ENCODE measurements at places on chromosomes 12 and 14.

GRCh38 chr14:87286191-87286590 lies 706.8 kb downstream of the GALC start:
- no peak for DNase-seq

- DNase-seq = no peak
These were observed 21.1 kb upstream of the WDR89 start for GRCh38 chr14:63662776-63663175.

- DNase-seq = no peak
These were observed 155.0 kb downstream of the FOXN3 start for GRCh38 chr14:89262041-89262440.

DNA sequence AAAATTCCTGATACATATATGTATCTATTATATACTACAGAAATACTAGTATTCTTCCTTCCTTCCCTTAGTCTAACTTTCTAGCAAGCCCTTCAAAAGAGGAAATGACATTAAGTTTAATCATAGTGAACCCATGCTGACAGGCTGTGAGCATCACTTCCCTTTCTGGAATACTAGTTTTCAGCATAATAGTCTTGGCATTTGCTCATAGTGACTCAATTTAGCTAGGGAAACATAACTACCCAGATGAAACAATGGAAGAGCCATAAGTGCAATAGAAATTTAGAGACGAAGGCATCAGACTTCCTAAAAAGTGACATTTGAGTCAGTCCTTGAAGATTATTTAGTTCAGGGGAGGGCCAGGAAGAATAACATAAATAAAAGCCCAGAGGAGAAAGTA lies 184.5 kb upstream of the CRY1 start:
- DNase-seq = no peak

DNA sequence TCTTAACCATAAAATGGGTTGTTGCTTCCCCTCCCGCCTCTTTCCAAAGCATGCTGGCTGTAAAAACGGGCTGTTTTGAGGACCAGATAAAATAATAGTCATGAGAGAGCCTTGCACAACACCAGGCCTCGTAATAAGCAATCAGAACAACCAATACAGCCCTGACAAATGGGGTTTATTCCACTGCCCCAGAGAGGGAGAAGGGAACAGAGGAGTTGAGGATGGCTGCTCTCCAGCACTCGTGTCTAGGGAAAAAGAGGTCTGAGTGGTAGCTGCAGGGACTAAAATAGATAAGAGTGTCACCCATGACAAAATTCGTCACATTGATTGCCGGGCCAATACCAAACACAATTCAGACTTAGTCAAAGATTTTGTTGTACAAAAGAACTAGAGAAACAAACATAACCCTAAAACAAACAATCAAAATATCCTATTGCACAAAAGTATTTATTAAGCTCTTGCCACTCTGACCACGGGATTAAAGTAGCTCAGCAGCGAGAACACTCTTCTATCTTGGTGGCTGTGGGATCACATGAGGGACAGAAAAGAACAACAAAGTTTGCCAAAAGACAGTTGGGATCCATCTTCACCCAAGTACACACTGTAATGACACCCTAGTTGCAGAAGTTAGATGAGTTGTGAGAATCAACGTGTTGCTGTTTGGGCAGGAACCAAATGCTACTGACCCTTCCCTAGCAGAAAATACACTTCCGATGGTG lies 188.0 kb downstream of the FOXN3 start:
- DNase-seq = no peak

GRCh38 chr14:50943261-50943942 lies 881 bp downstream of the PYGL start:
- peak; percentile 48 for DNase-seq

DNA sequence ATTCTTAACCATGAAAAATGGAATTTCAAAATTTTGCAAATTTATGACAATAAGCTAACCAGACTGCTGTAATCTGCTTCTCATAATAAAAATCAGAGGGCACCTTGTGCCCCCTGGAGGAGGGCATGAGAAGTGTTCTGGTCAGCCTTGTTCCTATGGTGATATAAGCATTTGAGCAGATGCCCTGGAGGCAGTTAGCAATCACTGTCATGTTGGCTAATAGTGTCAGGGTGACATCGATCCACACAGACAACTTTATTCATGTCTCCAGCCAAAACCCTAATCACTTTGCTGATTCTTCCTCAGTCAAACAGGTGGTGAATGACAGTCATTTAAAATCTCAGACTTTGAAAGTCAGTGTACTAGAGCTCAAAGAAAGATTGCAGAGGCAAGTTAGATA lies 943.0 kb downstream of the GALC start:
- peak; percentile 35 for DNase-seq

GRCh38 chr14:20820063-20820904 lies 17.6 kb upstream of the RNASE1 start:
- DNase-seq = no peak

GRCh38 chr12:43762596-43762995 lies 3.8 kb downstream of the IRAK4 start:
- no peak for DNase-seq

GRCh38 chr14:89137526-89138163 lies 279.4 kb downstream of the FOXN3 start:
- no peak for DNase-seq

GRCh38 chr14:100683578-100683977 lies 43.1 kb upstream of the DLK1 start:
- no peak for DNase-seq

- DNase-seq = no peak
These were observed 74.1 kb downstream of the KIF26A start for GRCh38 chr14:104212206-104213095.

Measured in NCI-H460 (cell line).